ENCODE measurements at places on chromosomes 3 and 15.

- DNase-seq = no peak
Observed at GRCh38 chr15:98722209-98722608, 73.9 kb downstream of the IGF1R start.

DNA sequence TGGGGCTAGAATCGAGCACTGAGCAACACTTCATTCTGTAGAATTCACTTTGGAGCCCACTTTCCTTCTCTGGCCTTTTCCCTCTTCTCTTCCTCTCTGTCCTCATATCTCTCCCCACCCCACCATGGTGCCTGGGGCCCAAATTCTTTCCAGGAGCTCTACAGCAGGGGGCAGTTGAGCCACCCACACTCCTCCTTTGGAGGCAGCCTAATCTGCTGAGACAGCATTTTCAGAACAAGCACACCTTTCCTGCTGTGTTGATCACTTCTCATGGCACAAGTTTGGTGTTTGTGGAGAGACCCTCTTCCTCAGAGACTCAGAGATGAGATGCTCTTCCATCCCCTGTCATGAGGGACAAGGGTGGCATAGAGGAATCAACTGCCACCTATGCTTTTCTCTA is 52.0 kb upstream of the PRR23C start:
- no peak for DNase-seq

- no peak for DNase-seq
Observed at GRCh38 chr15:58875343-58875742, 58.1 kb downstream of the SLTM start.

- DNase-seq = no peak
Observed at GRCh38 chr3:146543461-146544001, 876 bp downstream of the PLSCR1 start.

DNA sequence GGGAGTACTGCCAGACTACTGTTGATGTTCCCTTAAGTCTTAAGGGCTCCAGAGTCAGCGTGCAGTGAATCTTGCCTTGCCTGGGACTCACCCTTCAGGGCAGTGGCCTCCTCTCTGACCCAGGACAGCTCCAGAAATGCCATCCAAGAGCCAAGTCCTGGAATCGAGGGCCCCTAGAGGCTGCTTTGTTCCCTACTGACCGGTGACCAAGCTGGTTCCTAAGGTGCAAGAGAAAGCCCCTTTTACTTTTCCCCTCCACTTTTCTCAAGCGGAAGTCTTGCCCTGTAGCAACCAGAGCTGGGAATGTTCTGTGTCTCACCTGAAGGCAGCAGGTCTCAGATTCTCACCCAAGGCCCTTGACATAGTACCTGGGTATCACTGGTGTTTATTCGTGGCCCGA is 238.0 kb downstream of the DOCK3 start:
- DNase-seq = no peak

GRCh38 chr3:28151608-28152228 is 89.7 kb upstream of the CMC1 start:
- DNase-seq = no peak

DNA sequence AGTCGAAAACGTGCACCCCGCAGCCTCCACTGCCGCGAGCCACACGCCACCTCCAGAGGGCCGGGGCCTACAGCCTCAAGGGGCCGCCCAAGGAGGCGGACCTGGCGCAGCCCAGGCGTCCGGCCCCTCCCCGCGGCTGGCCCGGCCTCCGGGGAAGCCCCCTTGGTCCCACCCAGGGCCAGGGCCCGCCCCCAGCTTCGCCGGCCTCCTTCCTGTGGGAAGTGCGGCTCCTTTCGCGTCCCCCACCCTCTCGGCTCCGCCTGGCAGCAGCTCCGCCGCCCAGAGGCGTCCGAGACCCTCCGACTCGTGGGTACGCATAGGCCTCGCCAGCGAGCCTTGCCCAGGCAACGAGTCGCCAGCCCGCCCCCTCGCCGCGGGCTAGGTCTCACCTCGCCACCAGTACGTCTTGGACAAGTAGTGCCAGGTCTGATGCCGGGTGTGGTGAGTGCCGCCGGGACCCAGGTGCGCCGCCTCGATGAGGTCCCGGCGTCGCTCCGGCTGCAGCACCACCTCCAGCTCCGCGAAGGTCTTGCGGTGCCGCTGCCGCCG is 642 bp downstream of the ZBTB11 start:
- DNase-seq = peak; percentile 92

GRCh38 chr15:59591356-59591755 is 20.2 kb upstream of the GCNT3 start:
- DNase-seq = no peak

DNA sequence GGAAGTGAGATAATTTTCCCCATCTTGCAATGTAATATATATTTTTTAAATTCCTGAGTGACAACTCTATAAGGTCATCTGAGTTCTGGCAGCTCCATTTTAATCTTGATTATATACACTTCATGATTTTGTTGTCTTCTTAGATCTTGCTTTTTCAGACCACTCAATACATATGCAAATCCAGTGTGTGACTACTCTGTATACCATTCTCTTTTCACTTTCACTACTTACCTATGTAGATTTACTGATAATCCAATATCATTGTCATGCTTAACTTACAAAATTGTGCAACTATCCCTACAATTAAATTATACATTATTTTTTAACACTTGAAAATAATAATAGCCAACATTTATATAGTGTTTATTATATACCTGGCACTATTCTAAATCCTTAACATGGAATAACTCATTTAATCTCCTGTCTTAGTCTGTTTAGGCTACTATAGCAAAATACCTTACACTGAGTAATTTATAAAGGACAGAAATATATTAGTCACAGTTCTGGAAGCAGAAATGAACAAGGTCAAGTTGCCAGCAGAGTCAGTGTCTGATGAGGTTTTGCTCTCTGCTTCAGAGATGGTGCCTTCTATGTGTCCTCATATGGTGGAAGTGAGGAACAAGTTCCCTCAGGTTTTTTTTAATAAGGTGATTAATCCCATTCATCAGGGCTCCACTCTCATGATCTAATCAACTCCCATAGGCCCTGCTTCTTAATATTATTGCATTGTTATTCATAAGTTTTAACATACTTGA is 338.5 kb downstream of the TUSC7 start:
- DNase-seq = no peak

Measured in fibroblast of skin of left quadriceps (primary cell).